ENCODE measurements at places on chromosomes 2 and 18.

DNA sequence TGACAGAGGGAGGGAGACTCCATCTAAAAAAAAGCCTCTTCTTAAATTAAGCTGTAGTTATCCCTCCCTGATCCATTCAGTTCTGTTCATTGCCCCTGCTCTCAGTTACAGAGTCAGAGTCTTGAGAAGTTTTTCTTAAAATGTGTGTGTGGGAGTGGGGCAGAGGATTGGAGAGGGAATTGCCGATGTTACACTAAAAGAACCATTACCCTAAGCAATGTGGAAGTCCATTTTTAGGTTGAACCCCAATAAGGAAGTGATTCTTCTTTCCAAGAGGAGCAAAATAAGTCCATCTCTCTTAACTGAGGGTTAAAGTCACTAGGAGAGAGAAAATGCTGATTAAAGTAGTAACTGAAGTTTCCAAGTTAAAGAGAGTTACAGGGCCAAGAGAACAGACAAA is 21.2 kb upstream of the THOC1 start:
- no peak for DNase-seq

DNA sequence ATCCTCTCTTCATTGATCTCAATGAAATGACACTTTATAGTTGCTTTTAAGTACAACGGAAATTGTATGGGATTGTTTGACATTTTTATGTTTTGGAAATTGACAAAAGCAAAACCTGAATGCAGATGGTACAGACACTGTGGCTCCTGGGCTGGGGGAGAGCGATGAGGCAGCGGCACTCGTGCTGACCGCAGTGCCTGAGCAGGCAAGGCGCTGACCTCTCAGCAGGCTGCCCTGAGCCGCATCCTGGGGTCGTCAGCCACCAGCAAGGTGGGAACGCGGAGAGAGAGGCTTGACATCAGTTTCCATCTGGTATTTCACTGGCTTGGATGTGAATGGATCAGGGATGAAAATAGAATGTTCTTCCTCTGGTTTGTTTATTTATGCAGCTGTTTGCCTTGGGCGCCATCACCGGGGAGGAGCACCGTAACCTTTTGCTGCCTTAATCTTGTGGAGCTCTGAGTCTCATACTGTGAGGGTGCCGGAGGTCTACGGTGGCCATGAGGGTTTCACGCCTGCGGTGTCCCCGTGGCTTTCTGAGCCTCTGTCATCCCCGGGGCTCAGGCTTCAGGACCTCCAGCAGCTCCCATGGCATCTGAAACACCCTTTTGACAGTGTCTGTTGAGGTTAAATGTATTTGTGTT is 94.8 kb upstream of the TPO start:
- DNase-seq, result no peak

DNA sequence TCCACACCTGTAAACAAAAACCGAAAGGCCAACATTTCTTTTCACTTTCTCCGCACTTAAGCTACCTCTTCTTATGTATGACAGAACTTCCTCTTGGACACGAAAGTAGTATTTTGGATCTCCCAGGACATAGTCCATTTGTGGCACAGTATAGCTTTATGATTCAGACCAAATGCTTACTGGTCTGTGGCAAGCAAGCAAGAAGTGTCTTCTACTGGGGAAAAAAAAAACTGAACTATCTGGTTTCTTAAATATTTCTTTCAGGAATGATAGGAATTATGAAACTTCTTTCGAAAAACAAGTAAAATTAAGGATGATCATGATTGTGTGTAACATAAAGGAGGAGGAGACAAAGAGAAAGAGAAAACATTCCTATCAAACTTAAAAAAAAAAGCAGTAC is 33.6 kb downstream of the SRBD1 start:
- DNase-seq, result no peak

- DNase-seq, result no peak
Measured at GRCh38 chr2:31227110-31227509, 6.8 kb upstream of the EHD3 start.

Measured in activated naive CD4-positive, alpha-beta T cell (primary cell).